ENCODE measurements at places on chromosomes 13 and 19.

GRCh38 chr13:94251831-94252608 is 227.5 kb downstream of the DCT start:
- DNase-seq = no peak

- DNase-seq = no peak
Measured at GRCh38 chr19:11555246-11555645, 3.8 kb downstream of the ELOF1 start.

DNA sequence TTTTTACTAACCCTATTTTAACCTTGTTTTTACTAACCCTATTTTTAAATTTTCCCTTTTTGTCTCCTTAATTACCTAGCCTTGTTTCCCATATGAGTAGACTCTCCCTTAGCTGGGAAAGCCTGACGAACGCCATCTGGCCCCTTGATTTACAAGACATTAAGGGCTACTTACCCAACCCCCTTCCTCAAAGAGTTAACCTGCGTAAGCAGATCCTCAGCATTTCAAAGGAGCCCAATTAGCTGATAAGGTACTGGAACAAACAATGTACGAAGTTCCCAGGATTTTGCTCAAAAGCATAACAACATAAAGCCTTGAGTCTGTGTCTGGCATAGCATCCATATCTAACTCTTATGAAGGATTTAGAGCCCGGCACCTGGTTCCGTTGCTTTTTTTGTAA is 4.7 kb upstream of the MVB12A start:
- DNase-seq = no peak

DNA sequence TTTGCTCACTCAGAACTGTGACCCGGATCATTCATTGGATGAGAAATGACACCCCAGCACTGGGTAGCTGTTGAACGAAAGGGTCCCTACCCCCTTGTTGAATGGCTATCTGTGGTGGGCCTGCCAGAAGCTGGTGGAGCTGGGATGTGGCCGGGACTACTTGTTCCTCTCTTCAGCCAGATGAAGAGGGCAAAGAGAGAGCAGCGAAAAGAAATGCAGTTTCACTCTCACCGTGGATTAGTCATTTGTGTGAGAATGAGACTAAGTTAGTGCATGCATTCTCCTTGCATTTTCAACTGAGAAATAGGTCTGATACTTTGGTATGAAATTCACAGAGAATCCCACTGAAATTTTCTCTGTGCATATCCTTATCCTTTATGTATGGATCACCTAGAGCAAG is 553.1 kb downstream of the IRS2 start:
- no peak for DNase-seq

Measured in CD4-positive, alpha-beta T cell treated with Interleukin-15 for 1 hour (primary cell).